Esophagus squamous epithelium (tissue), 5 donors: ENCODE measurements at places on chromosomes 1 and 21.

DNA sequence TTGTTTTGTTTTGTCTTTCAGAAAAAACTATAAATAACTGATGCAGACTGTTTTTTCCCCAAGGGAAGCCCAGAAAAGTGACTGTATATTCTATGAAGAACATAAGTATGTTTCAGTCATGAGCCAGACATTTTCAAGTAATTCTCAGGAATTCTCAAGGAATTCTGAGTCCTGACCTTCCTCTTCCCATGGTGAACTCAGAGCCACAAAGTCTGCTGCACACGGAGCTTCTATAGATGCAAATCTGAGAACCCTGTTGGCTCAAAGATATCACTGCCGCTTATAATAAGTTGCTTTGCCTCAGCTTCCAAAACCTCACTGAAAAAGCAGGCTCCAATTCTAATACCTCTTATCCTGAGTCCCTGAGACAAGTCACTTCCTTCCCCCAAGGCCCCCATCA lies 418.5 kb upstream of the RUNX1 start:
- DNase-seq = no peak

DNA sequence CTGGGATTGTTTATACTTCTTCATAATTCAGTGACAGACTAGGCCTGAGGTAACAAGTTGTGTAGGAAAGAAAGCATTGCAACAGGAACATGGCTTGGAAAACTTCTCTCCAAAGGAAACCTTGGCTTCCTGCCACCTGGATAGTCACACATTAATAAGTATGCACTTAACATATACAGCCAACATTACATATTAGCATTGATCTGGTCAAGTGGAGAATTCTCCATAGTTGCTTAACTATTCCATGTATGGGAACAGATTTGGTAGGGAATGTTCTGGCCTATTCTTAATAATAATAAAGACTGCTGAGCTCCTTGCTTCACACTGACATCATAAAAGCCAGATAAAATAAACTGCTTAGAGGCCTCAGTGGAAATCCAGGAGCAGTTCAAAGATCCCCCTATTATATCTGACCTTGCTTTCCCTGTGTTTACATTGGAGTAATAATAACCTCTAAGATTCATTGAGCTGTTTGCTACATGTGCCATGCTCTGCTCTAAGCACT lies 27.2 kb upstream of the NFIA start:
- no peak for DNase-seq

DNA sequence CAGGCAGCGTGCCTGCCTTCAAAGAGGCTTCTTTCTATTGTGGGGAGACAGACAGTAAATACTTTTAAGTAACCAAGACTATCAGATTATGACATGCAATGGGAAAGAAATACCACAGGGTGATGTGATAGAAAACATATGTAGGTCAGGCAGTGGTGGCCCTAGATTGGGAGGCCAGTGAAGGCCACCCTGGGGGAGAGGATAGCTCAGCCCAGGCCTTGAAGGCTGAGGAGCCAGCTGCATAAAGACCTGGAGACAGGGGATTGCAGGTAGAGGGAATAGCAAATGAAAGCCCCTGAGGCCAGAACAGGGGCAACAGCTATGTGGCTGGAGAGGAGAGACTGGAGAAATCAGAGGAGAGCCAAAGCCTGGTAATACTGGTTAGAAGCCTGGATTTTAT lies 4.0 kb downstream of the SOX13 start:
- no peak for DNase-seq

DNA sequence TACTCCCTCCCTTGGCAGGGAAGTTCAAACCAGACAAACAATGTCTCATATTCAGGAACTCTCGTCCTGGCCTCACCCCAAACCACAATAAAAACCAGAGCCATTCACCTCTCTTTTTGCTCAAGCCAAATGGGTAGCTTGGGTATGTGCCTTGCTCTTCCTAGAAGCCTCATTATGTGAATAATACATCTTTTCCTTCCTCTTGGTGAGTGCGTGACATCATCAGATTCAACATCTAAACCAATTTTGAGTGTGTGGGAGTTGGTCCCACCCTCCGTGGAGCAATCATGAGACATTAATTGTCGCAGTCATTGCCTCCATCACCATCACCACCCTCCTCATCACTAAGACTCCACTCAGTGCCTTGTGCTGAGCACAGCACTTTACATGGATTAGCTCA lies 482.9 kb downstream of the PTPRU start:
- DNase-seq = no peak

DNA sequence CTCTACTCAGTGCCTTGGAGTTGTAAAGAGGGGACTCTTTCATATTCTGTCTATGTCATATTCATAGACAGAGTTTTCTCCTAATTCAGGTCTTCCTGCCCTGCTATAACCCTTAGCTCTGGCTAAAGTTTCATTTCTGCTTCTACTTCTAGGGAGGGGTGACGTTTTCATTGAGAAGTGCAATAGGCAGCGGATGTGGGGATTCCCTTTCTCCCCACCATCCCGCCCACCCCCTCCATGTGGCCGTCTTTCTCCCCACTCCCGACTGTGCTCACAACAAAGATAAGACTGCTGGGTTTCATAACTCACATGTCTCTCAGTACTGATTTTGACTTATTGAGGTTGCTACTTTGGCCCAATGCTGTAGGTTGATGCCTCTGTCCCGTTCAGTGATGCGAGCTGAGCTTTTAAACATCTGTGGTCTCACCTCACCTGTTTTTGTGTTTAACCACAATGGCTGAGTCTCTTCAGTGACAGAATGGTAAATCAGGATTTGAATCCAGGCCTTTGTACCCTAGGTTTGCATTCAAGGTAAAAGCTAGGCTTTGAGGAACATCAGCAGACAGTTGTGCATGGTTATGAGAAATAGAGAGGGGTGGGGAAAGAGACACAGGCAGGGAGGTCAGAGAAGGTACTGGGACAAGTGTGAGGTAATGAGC lies 7.8 kb upstream of the KIF14 start:
- DNase-seq = no peak

DNA sequence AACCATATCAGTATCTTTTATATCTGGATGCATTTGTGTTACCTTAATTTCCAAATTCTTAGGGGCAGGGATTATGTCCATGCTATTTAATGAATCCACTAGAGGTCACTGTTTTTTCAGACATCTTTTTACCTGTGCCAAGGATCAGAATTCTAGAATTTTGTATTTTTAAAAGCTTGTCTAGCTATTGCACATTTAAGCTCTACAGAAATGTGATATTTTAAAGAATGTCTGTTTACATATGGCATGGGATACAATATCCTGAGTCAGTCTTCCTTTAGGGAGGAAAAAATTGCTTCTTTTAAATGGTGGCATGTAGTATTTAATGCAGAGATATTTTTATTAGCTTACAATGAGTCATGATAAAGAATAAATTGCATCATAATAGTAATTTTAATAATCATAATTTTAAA lies 11.3 kb downstream of the RPAP2 start:
- DNase-seq = no peak

- DNase-seq = no peak
Observed at GRCh38 chr1:42742617-42743316, 2.7 kb upstream of the CLDN19 start.

GRCh38 chr1:202951437-202951836 lies 6.7 kb downstream of the ADIPOR1 start:
- DNase-seq = no peak

DNA sequence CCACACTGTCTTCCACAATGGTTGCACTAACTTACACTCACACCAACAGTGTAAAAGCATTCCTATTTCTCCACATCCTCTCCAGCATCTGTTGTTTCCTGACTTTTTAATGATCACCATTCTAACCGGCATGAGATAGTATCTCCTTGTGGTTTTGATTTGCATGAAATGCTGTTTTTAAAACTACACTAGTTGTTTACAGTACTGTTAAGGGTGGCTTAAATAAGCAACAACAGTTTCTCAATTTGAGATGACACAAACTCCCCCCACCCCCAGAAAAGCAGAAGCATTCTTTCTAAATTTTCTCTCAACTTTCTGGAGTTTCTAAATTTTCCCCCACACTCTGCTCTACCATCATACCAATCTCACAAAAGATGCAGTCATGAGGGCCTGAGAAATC lies 7.1 kb upstream of the SLAMF7 start:
- DNase-seq = no peak

DNA sequence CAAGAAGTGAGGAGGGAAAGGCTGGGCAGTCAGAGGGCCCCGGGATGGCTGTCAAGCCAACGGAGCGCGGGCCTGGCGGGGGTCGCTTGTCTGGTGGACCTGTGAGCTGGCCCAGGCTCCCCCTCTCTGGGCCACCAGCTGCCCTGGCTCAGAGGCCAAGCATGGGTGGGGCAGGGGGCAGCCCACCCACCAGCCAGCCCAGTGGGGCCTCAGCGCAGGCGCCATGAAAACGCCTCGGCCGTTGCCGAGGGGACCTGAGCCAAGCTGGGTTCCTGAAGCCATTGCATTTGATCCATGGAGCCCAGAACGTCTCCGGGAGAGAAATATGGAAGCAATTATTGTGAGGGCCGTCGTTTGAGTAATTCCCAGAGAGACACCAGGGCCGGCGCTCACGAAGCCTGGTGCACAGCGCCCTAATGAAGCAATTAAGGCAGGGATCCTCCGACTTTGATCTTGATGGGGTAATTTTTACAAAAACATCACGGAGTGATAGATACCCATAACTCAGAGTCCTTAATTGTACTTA lies 90.5 kb upstream of the TTC34 start:
- DNase-seq = no peak

DNA sequence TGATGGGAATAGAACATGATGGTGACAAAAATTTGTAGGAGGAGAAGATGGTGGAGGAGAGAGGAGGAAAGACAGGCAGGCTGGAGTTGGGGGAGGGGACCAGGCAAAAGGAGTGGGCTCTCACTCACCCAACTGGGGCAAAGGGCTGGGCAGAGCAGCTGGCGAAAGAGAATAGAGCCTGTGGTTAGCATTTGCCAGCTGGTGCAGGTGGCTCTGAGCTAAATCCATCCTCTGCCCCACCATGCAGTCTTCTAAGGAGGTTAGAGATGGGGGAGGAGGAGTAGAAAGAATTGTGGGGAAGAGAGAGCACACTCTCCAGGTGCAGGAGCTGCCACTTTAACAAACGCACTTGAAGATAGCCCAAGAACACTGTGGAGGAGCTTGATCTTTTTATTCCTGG lies 27.6 kb upstream of the SLAMF1 start:
- DNase-seq = no peak

DNA sequence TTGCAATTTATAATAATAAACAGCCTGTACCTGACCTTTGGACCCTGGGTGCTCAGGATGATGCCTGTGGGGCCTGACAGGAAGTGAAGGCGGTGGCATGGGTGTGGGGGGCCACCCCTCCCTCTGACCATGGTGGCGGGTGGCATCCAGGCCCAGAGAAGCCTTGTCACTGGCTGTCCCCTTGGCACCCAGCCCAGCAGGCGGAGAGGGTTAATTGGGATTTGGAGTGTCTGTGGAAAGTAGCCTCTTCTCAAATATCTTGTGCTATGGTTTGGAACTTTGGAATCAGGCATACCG lies 20.5 kb downstream of the SOX13 start:
- DNase-seq = no peak

GRCh38 chr1:153963850-153964331 lies 554 bp upstream of the SLC39A1 start:
- DNase-seq = no peak

DNA sequence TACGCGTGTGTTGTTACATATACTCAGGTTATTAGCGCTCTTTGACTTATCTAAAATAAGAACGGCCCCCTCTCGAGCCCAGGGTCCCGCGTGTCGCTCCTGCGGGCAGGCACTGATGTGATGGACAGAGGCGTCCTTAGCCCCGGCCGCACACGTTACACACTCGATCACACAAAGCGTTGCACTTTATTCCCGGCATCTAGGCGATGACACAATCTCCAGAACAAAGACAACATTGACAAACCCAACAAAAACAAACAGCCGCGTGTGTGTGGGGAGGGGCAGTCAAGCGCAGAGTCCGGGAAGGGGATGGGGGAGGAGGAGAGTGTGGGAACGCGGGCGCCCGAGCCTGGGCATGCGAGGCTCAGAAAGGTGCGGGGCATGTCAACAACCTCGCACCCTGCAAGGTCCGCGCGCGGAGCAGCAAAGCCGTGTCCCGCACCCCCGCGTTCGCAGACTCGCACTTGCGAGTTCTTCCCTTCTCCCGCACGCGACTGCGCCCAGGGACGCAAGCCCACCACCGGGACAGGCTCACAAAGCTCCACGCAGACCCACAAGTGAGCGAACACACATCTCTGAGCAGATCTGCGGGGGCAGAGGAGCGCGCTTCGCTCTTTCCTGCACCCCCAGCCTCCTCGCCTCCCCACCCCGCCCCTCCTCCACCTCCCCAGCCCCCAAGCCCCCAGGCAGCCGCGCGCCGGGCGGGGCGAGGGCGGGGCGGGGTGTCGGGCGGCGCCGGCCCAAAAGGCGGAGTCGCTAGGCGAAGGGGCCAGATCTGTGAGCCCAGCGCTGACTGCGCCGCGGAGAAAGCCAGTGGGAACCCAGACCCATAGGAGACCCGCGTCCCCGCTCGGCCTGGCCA lies at the start of gene EFNA1:
Gene EFNA1, plus strand, starts transcription at position 772 of the 862 bp plus-strand sequence. CDS start 102 bp downstream, outside the sequence.
- no peak for DNase-seq

DNA sequence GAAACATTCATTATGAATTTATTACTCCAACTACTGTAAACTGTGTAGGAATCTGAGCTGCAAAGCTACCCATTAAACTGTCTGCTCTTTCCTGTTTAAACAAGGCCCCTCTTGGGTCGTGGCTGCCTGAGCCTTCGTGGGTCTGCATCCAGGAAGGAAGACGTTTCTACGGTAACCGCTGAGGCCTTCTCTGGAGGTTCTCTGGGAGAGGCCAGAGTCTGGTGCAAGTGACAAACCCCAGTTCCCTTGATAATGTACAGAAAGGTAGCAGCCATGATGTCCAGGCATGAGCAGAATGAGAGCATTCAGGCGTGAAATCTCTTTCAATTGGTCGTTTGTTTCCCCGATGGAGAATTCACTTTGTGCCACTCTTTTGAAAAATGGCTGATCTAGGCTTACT lies 350.2 kb downstream of the PLPP3 start:
- DNase-seq = no peak

DNA sequence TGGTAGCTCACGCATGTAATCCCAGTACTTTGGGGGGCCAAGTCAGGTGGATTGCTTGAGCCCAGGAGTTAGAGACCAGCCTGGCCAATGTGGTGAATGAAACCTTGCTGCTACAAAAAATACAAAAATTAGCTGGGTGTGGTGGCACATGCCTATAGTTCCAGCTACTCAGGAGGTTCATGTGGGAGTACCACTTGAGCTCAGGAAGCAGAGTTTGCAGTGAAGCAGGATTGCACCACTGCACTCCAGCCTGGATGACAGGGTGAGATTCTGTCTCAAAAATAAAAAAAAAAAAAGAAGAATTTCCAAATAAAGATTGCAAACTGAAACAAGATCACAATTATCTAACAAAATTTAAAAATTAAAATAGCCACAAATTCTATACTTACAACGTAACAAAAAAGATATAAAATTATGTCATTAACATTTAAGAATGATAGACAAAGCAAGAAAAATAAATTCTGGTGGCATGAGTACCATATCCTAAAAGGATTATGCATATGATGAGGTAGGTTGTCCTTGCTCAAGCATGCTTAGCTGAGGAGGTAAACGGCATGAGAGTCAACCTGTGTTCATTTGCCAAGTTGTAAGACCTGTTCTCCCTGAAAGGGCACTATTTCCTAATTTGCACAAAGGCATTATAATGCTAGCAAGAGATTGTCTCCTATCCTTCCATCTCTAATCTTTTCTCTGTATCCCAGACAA lies 20.2 kb downstream of the IPP start:
- DNase-seq = no peak
